ENCODE measurements at places on chromosomes 16 and 17. TPM values are rescaled to one million over a fixed set of nuclear protein-coding genes. Genes with fewer than 3 reads are reported as not detected.

Gene CCL8
- total RNA-seq: not detected

- no peak for DNase-seq
Measured at GRCh38 chr17:19305761-19306159, 56.8 kb downstream of the B9D1 start.

GRCh38 chr17:56992364-56992763 lies 14.4 kb downstream of the SCPEP1 start:
- DNase-seq: no peak

DNA sequence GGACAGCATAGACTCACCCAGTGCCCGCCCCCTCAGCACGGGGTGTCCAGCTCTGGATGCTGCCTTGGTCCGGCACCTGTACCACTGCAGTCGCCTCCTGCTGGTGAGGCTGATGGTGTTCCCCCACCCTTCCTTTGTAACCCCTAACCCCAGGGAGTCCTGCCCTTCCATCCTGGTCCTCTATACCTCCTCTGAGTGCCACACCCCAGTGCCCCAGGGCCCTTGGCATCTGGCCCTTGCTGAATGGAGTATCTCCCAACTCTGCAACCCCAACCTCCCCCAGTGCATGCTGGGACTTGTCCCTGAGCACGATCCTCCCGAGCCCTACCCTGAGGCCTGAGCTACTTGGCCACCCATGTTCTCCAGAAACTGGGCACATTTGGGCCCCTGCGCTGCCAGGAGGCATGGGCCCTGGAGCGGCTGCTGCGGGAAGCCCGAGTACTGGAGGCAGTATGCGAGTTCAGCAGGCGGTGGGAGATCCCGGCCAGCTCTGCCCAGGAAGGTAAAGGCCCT lies 15.8 kb downstream of the RIPOR1 start:
- DNase-seq: no peak

DNA sequence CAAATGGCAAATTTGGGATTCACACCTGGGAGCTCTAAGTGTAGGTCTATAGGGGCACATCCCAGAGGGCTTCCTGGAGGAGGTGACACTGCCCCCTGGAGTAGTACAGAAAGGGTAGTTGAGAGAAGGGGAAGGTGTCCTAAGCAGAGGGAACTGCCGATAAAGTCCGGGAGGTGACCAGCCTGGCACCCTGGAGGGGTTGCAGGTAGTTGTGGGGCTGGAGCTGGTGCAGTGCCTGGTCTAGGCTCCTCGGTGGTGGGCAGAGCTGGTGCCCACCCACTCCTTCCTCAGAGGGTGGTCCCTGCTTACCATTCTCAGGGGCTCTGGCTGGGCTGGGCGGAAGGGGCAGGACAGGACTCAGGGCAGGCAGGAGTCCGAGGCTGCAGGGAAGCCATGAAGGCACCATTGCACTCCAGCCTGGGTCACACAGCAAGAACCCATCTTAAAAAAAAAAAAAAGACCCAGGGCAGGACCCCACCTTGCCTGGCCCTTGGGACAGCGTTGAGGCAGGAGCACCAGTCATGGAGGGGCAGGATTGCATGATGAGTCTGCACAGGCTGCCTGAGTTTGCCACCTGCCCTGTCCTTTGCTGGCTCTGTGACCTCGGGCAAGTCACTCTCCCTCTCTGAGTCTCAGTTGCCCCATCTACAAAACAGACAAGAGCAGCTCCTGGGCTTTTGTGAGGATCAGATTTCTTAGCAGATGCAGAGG lies 43.8 kb downstream of the LAT start:
- DNase-seq: no peak
